Glutamatergic neuron (in vitro differentiated cells): ENCODE measurements at places on chromosomes 13 and 19.

GRCh38 chr19:48780631-48781391 is 25.5 kb downstream of the FGF21 start:
- no peak for DNase-seq

GRCh38 chr19:4043401-4043800 is 23.3 kb downstream of the ZBTB7A start:
- no peak for DNase-seq

DNA sequence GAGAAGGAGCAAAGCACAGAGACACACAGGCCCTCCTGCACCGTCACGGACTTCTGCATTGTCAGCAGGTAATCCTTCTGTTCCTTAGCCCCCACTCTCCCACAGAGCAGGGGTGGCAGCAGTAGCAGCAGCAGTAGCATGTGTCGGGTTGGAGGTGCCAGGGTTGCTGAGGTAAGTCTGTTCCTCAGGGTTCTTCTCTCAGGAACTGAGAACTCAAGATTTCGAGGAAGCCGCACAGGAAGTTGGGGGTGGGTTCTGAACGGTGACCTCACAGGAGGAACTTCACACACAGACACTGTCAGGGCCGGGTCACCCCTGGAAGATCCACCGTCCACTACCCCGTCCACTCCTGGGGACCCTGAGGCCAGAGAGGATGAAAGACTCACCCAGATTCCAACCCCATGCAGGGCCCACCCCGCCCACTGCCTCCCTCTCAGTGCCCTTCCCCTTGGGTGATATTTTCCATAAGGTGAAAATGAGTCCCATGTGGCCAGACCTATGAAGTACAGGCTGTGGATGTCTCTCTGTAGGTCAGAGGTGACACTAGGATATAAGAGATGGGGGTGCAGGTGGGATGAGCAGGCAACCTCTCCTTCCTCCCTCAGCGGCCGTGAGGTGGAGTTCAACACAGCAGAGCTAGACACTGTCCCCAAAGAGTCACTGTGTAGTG is at the start of gene SIGLEC12:
SIGLEC12 (minus strand) TSS at position 207 of the 670 bp plus-strand sequence; CDS start at position 140, 67 bp downstream.
- DNase-seq = no peak

- no peak for DNase-seq
Measured at GRCh38 chr13:52878831-52879230, 30.4 kb upstream of the PCDH8 start.

DNA sequence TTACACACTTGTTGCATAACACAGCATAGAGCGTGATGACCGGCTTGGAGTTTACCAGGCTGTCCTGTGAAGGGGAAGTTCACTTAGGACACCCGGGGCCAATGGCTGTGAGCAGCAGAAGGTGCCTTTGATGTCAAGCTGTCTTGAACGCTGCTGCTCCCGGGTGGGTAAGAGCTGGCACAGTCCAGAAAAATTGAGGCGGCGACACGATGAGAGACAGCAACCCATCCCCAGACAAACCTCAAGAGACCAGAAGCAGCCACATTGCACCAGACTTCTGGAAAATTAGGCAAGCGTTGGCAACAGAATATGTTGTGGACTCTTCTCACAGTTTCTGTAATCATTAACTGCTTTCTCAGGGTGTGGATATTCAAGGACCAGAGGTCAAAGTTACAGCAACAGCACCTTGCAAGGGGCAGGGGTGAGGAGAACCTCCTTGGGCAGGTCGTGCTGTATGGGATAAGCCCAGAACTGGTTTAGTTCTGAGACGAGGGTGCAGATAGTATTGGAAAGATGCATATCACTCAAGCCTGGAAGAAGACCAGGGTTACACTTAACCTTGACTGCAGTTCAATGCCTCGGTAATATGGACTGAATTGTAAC is 10.1 kb downstream of the NFILZ start:
- no peak for DNase-seq

GRCh38 chr19:41308450-41309179 is 1.4 kb upstream of the CCDC97 start:
- DNase-seq = peak; percentile 97

DNA sequence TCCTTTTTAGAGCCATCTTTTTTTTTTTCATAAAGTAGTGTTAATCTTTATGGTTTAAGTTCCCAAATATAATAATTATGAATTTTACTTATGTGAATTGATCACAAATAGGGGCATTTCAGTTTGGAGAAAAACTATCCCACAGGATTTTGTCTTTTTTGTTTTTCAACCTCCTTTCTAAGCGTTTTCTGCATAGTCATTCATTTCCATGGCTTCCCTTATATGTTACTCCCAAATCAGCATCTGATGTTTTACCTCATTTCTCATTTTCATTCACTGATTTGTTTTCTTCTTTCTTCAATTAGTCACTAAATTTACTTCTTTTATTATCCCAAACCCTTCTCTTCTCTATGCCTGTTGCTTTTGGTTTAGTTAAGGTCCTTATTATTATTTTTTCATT is 24.7 kb downstream of the PDS5B start:
- DNase-seq = no peak

- no peak for DNase-seq
Measured at GRCh38 chr19:45107621-45108150, 14.7 kb downstream of the PPP1R37 start.

DNA sequence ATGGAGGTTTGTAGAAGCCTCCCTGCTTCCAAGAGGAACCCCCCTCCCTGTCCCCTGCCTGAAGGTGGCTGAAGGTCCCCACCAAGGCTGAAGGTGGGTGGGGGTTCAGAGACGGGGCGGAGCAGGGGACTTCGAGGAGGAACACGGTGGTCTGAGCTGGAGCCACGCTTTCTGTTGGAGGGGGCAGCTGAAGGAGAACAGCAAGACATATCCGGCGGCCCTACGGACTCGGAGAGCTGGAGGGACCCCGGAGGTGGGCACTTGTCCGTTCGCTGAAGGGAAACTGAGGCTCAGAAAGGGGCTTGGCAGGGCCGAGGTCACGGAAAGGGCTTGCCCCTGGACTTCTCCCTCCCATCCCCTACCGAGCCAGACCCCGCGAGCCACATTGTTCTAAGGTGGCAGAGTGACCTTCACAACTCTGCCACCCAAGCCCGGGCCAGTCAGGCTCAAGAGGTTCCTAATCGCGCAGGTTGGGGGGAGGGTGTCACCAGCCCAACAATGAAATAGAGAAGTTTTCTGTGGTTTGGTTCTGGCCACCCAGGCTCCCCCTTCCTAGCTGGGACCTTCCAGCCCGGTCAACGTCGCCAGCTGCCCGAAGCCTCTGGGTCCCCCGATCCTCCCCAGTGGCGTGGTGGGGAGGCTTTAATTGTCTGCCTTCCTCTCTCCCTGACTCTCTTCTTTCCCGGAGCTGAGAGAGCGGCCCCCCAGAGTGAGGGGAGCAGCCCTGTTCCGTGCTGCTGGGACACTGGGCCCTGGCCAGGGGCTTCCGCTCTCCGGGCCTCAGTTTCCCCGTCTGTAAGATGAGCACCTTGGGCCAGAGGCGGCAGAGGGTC is 15.5 kb upstream of the KCNN1 start:
- peak; percentile 59 for DNase-seq

GRCh38 chr13:72920097-72920496 is 138.2 kb downstream of the PIBF1 start:
- DNase-seq = no peak

DNA sequence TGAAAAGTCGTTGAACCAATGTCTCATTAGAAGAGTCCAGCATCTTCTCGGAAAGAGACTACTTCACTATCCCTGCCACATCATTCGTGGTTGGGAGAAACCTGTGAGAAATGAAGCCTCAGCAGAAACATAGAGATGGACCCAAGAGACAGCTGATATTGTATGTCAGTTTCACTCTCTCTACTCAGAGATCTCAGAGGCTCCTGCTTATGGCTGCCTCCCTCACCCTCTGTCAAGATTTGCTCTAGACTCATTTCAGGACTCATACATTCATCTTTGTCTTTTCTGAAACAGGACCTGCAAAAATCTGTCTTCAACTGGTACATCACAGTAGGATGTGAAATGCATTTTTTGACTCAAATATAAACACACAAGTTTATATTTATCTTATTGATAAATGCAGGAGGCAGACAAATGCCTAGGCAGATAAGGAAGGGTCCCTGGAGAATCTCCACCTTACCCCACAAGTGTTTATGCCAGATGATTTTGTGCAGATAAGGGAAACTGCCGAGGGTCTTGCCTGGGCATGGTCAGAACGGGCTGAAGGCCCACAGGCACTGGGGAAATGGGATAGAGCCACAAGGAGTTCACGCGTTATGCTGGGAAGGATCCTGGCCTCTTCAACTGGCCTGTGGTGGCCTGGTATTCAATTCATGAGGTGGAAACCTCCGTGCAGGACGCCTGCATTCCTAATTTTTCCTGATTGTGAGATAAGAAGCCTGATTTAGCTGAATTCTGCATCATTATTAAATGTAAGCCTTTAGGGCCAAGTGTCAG is 1834.0 kb upstream of the PCDH20 start:
- no peak for DNase-seq

DNA sequence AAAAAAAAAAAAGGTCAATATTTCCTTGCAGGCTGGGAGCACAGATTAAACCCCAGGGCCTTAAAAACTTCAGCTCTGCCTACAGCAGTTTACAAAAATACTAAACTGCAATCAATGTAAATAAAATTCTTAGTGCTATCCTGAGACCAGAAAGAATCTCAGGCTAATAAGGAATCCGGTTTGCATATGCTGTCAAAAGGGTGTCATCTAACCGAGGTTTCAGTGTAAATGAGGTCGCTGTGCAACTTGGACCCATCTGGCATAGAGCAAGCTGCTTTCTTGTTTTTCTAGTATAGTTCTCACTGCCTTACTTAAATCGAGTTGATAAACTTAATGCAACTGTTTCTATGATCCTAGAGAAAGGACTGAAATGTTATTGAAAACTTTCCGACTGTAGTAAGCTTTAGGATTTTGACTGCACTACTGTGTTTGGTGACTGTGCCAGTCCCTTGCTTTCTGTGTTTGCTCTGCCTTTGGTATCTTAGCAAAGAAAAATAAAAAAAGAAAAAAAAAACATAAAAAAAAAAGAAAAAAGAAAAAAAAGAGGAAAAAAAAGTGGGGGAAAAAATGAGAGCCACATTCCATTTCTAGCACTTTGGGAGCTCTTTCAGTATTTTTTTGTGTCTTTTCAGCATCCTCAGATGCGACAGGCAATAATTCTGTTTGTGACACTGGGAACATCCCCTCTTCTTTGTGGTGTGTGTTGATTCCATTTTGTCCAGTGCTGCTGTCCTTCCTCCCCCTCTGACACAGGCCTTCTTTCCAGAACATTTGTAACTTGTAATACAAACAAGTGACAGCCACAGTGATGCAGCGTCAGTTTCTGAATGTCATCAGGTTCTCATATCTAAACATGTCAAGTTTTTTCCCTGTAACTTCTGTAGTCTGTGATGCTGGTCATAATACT is 340.5 kb downstream of the ZNF536 start:
- DNase-seq = no peak

DNA sequence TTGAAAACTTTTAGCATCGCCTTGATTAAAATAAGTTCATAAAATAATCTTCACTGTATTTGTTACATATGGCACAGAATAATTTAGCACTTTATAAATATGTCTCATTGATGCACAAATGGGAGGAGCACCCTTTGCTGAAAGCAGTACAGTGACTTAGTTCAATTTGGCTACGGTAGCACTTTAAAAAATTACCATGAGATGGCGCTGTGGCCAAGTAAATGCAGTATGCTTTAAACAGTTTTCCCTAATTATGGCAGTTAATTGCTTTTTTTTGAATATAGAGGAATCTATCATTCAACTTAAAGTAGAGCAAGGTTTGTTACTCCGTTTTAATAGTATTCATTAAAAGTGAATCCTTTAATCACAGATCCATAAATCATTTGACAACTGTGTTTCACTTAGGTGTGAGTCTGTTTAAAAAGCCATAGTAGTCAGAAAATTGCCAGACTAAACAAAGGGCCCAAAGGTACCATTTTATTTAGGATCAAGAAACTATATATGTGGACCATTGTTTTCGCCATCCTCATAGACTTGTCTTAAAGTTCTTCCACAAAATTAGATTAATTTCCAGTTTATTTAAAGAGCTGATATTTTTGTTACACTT is 34.7 kb upstream of the ESD start:
- DNase-seq = peak; percentile 38

DNA sequence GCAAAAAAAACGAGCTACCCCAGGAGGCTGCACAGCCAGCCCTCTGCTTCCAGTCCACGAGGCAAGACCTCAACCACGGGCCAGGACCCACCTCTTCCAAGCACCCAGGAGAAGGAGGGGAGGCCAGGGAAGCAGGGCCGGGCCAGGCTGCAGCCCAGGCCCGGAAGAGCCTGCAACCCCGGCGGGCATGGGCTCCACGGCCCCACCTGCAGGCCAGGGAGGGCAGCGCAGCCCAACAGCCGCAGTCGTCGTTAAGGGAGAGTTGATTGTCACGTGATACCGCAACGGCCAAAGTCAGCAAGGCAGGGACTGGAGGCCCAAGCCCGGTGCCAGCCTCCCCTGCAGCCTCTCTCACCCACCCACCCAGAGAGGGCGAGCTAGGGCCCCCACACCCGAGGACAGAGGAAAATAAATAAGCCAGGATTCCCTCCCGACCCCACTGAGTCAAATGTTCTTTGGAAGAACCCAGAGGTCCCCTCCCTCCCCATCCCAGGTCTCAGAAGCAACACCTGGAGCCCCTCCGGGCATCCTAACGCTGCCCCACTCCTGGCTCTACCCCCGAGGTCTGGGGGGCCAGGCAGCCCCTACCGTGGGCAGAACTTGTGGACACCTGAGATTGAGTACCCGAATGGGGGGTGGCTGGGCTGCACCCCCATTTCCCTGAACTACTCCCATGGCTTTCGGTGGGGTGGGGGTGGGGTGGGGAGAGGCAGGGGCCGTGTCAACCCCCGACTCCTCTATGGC is 5.2 kb upstream of the REXO1 start:
- DNase-seq = peak; percentile 90

GRCh38 chr19:51012661-51013190 is 6.8 kb downstream of the KLK10 start:
- no peak for DNase-seq

GRCh38 chr19:13260883-13261653 is 110.9 kb downstream of the IER2 start:
- DNase-seq = no peak

GRCh38 chr13:113001241-113002140 is 32.5 kb downstream of the MCF2L start:
- DNase-seq = peak; percentile 83

- DNase-seq = no peak
Measured at GRCh38 chr13:96020155-96020575, 33.0 kb downstream of the UGGT2 start.

- no peak for DNase-seq
Measured at GRCh38 chr13:90721937-90722336, 625.5 kb upstream of the MIR17HG start.

DNA sequence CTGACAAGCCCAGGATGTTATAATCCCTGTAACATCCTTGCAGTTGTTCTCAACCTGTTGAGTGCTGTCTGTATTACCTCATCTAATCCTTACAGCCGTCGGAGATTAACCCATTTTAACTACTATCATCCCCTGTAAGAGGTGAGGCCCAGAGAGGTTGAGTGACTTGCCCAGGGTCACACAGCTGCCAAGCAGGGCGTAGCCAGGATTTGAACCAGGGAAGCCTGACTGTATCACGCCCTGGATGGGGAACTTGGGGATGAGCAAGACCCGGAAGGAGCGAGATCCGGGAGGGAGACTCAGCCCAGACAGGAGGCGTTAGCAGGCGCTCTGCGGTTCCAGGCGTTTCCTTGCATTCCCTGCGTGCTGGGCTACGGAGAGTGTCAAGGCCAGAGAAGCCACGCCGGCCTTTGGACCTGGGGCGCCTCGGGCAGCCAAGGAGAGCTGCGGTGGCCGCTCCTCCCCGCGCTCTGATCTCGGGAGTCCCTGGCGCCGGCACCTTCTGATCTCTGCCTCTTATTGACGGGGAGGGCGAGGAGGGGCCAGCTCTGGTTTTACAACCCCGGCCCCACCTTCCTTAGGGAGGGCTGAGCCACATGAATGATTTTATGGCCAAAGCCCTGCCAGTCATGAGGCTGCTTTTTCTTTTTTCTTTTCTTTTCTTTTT is 6.2 kb downstream of the SULT2B1 start:
- DNase-seq = no peak

GRCh38 chr19:35856546-35857149 is at the start of gene KIRREL2:
KIRREL2 (plus strand) TSS chr19:35856911; CDS start chr19:35857120, 209 bp downstream.
- DNase-seq = peak; percentile 85
